NCI-H524 (cell line): ENCODE measurements at places on chromosomes 7 and 10.

DNA sequence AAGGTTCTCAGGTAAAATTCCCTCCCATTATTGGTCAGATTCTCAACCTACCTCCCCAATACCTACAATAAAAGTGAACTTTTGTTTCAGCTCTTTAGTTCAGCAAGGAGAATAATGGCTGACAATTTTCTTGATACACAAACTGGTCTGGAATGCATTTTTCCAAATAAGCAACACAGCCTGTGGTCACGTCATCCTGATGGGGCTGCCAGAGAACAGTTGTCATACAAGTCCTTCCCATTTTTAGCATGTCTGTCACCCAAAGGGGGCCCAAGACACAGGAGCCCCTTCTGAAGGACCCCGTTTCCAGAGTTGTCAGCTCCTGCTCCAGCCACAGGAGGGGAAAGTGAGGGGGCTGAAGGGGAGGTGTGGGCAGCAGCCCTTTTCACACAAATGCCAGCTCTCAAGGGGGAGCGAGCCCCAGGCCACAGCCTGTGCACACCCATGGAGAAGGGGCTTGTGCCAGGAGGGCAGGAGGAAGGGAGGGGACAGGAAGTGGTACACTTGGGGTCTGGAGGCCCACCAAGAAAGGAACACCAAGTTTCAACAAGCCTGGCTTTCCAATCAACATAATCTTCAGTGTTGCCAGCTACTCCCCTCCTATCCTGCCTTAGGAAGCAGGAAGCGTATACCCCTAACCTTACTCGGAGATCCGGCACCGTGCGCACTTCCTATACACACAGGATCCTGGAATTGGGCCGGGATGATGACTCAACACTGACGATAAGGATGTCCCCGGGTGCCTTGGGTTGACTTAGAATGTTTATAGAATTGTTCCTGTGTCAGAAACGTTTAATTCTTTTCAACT, 43.4 kb upstream of the PDLIM1 start:
- DNase-seq = no peak

DNA sequence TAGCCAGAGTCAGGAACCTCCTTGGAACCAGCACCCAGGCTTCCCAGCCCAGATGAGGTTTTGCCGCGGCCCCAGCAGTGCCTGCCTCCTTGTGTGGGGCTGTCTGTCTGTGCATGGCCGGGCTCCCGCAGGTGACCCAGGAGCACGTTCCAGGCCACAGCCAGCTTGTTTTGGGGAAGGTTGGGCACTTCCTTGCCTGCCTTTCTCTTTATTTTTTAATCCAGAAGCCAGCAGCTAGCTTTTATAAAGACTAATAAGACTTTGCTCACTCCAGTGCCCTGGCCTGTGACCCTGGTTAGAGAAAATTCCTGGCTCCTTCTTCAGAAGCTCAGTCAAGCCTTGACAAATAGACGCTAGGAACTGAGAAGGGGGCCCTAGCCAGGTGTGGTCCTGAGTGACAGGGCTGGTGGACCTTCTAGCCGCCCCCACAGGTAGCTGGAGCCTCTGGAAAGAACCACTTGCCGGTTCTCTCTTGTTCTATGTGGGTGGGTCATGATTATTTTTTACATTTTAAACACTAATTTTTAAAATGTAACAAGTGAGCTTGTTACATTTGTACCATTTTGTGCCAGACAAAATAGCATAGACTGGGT, 837 bp downstream of the SLC29A3 start:
- no peak for DNase-seq

DNA sequence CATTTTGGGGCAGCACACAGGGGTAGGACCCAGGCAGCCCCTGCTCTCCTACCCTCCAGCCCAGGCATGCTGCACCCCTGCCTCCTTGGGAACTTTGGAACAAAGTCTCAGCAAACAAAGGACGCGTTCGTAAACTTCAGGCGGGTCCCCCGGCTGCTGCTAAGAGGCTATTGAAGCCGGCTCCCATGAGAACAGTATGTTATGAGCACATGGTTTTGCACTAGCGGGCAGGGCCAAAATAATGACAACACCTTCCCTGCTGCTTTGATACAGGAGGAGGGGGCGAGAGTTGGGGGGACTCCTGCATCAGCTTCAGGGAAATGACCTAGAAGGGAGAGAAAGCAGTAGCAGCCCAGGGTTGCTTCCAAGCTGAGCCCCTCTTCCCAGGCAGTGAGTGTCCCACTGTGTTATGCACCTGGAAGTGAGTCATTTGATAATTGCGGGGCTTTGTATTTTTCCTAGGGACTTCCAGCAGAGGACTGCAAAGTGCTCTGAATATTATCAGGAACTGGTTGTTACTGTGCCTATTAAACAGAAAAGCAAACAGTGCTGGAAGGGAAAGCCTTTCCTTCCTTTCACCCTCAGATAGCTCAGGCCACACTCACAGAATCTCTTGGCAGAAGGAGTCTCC, 6.9 kb downstream of the ITPRIP start:
- DNase-seq = no peak

GRCh38 chr10:93420091-93420490, 62.0 kb downstream of the MYOF start:
- peak; percentile 66 for DNase-seq

- peak; percentile 45 for DNase-seq
Measured at GRCh38 chr7:389911-390601, 100.1 kb downstream of the FOXL3 start.

GRCh38 chr10:19828278-19829049, 12.2 kb downstream of the PLXDC2 start:
- DNase-seq = no peak

GRCh38 chr7:46424934-46425333, 503.9 kb upstream of the IGFBP3 start:
- no peak for DNase-seq

DNA sequence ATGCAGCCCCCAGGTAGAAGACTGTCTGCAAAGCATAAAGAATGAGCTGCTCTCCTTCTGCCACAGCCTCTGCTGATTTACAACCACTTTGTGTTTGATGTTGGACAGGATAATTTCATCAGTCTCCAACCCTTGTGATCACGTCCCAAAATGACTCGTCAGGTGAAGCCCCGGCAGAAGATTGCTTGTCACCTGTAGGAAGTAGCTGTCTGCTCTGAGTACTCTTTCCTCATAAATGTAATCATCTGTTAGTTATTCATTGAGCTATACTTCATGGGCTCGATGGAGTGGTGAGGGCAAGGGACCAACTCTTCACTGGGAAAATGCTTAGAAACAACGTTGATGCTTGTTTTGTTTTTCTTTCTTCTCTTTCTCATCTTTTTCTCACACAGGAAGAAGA, 290.9 kb upstream of the SP8 start:
- no peak for DNase-seq

GRCh38 chr10:70272925-70273316, 10.9 kb downstream of the NPFFR1 start:
- no peak for DNase-seq

DNA sequence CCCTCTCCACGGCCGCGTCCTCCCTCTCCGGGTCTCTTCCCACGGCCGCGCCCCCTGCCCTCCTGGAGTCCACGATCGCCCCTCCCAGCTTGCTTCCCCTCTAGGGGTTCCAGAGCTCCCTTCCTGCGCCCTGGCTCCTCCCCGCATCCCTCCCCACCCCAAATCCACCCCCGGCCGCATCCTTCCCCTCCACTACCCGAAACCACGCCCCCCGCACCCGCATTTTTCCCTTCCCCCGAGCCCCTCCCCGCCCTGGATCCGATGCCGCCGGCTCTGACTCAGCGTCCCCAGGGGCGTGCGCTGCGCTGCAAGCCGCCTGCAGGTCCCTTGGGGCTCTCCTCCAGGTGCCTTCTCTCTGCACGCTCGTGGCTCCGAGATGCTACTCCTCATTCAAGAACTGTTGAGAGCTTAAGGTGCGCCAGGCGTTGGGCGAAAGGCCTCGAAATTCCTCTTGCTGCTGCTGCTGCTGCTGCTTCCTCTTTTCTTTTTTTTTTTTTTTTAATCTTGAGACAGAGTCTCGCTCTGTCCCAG, 372 bp upstream of the TMEM130 start:
- peak; percentile 75 for DNase-seq

DNA sequence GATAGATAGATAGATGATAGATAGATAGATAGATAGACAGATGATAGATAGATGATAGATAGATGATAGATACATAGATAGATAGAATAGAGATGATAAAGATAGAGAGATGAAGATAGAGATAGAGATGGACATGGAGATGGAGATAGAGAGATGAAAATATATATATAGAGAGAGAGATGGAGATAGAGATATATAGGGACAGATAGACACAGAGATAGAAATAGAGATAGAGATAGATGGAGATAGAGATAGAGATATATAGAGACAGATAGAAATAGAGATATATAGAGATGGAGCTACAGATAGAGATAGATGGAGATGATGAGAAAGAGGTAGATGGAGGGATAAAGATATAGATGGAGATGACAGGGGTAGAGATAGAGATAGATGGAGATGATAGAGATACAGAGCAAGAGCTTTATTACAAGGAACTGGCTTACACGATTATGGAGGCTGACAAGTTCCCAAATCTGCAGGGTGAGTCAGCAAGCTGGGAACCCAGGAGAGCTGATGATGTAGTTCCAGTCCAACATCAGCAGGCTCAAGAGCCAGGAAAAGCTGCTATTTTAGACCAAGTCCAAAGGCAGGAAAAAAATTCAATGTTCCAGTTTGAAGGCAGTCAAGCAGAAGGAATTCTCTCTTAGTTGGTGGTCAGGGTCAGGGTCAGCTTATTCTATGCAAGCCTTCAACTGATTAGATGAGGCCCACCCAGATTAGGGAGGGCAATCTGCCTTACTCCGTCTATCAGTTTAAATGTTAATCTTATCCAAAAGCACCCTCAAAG, 37.1 kb downstream of the CAV1 start:
- DNase-seq = no peak

DNA sequence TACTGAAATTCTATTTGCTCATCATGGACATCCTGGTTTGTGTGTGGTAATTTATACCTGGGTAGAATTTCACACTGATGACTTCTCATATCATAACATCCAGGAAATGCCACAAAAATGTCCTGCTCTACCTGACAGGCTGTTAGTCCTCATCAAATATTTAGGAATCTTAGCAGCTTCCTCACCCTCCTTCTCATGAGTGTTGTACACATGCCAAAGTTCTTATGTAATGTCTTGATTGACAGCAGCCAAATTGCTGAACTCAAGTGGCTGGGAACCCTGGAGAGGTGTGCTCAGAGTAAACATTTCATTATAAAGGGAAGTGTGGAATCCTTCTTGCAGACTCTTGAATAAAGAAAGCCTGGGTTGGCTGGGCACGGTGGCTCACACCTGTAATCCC, 8.9 kb downstream of the EEPD1 start:
- no peak for DNase-seq

GRCh38 chr10:98391578-98391991, 23.4 kb downstream of the PYROXD2 start:
- no peak for DNase-seq

- DNase-seq = no peak
Measured at GRCh38 chr10:44849936-44850335, 61.2 kb upstream of the TMEM72 start.

DNA sequence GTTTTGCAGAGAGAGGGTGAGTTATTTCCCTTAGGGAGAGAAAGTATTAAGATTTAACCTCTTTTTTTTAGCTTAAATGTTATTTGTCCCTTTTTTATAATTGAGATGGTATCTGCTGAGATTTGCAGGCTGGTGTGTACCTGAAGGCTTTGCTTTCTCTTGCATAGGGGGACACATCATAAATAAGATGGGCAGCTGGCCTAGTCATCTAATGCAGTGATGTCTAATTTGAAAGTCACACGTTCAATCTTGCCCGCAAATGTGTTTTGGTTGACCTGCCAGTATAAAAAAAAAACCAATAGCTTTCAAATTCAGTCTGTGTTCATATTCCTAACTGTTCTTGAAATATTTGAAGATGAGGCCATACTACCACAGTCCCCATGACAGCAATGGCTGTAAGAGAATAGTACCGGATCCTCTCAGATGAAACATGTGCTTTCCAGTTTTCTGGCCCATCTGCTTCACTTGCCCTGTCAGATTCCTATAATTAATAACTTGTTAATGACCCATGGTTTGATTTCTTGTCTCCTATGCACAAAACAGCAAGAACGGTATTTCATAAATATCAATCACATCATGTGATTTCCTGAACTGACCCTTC, 914.2 kb downstream of the IPMK start:
- no peak for DNase-seq

- no peak for DNase-seq
Measured at GRCh38 chr7:155464183-155464582, 6.3 kb downstream of the EN2 start.

GRCh38 chr7:34075523-34076370, 170.4 kb downstream of the BMPER start:
- no peak for DNase-seq

DNA sequence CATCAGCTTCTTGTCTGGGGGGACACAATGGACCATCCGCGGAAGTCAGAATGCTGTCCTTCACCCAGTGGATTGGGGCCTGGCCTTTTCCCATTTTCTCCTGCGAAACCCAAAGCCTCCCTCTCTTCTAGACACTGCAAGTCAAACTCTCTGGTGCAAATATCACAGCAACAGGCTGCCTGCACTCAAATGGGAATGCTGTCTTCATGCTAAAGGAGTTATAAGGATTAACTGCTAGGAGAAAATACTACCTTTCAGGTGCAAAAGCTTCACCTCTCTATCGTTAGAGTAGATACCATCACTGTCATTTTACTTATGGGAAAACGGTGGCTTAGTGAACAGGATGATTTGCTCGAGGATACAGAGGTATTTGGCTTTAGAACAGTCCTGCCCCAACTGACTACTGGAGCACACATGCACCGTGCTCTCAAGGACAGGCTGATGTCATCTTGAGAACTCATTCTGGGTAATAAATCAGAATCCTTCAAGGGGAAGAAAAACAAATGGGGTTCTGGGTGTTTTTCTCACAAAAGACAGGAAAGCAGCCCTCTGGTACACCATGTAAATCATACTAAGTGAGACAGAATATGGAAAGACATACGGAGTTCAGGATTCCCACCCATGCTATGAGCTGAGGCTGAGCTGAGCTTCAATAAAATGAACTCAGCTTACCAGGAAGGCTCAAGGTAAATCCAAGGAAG, 100.9 kb downstream of the SAMD9 start:
- DNase-seq = peak; percentile 12

GRCh38 chr7:137684316-137684715, 162.5 kb downstream of the DGKI start:
- DNase-seq = no peak

DNA sequence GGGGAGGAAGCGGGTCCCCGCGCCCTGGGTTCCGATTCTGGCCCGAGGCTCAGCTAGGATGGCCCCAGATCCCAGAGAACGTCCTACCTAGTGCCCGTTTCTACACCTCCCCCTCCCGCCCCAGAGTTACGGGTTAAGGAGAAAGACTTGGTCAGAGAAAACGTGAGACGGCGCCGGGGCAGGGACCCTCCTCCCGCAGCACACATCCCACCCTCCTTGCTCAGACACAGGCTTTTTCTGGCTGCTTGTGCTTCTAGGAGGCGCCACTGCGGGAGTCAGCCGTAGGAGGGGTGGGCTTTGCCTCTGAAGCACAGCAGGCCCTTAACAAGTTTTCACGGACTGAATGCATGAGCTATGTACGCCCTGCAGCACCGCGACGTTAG, 104.9 kb upstream of the LEP start:
- DNase-seq = no peak

GRCh38 chr7:83178796-83179195, 16.1 kb upstream of the PCLO start:
- DNase-seq = no peak

GRCh38 chr10:79355420-79356017, 8.2 kb downstream of the PPIF start:
- DNase-seq = no peak
